ENCODE measurements at places on chromosomes 11 and 22.

DNA sequence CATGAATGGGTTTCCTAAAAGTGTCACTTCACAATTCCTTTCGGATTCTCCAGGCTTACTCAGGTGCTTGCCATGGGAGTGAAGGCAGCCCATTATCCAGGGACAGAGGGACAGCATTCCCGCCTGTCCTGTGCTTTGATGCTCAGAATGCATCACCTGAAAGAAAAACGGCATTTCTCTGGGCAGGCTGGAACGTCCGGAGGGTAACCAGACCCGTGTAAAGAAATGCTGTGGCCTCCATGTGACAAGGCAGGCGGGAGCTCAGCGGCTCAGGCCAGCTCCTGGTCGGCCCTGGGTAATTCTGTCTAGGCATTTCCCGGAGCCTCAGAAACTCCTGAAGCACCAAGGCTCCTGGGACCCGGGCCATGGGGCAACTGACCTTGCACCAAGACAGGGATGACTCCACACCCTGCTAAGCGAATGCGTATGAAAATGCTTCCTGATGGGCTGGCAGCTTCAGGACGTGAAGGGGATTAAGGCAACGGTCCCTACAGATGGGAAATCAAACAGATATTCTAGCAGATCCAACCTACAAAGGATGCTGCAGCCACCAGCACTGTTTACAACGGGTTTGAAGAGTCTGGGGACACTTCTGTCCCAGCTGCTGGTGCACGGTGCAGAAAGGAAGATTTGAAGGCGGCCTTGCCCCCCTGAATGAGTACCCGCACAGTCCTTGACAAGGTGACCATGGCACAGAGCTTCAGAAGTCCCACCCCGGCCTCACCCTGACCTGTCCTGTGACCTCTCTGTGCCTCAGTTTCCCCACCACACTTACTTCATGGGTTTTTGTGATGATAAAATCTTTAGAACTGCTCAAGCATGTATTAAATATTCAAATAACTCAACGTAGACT lies 13.6 kb upstream of the FGF3 start:
- DNase-seq, result no peak

DNA sequence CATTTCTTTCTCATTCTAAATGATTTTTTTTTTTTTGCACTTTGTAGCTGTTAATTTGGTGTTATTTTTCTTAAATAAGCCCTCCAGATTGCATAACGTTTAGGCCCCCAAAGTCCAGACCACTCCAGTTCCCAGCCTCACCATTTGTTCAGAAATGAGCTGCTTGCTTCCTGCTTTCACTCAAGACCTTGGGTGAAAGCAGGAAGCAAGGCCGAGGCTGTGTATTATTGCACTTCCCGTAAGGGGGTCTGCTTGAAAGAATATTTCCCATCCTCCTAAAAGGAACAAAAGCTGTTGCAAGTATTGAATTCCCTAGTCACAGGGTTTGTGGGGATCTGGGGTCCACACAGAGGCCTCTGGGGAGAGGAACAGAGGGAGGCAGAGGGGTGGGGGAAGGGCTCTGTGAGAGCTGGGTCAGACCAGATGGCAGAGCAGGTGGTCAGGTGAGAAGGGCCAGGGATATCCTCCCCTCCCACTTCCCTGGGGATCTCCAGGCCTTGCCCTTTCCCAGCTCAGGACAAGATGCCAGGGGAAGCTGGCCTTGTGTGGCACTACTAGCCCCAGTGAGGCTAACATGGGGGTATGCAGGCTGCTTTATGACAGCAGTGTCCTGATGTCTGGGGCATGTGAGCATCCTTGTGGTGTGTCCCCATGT lies 51.6 kb upstream of the MYEOV start:
- DNase-seq, result no peak

DNA sequence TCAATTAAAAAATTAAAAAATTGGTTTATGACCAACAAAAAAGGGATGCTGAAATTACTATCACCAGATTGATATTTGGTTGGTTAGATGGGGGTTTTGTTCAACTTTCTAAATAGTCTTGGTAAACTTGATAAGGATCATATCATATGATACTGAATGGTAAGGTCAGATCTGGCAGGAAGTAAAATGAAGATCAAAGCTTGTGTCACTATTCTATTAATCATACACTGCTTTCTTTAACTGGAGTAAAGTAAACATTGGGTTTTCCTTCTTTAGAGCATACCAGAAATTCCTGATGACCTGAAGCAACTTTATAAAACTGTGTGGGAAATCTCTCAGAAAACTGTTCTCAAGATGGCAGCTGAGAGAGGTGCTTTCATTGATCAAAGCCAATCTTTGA lies 40.2 kb downstream of the RRM1 start:
- no peak for DNase-seq

DNA sequence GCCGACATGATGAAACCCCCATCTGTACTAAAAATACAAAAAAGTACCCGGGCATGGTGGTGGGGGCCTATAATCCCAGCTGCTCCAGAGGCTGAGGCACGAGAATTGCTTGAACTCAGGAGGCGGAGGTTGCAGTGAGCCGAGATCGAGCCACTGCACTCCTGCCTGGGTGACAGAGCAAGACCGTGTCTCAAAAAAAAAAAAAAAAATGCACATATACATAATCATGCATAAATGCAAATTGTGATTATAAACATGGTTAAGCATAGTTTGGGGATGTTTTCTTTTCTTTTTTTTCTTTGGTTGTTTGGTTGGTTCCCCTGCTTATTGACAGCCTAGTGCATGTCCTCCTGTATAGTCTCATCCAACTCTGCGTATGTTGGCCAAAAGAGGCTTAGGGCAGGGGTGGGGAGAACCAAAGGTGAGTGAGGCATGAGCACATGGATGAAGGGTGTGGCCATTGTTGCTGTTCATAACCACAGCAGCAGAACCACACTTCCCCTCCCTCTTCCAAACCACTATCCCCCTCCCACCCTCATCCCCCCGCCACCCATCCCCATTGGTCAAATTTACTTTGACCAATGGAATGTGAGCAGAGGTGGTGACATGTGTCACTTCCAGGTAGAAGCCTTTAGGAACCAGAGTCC lies 6.9 kb upstream of the VPS37C start:
- DNase-seq, result no peak

GRCh38 chr11:117905524-117905923 lies 23.7 kb downstream of the TMPRSS13 start:
- DNase-seq, result no peak

DNA sequence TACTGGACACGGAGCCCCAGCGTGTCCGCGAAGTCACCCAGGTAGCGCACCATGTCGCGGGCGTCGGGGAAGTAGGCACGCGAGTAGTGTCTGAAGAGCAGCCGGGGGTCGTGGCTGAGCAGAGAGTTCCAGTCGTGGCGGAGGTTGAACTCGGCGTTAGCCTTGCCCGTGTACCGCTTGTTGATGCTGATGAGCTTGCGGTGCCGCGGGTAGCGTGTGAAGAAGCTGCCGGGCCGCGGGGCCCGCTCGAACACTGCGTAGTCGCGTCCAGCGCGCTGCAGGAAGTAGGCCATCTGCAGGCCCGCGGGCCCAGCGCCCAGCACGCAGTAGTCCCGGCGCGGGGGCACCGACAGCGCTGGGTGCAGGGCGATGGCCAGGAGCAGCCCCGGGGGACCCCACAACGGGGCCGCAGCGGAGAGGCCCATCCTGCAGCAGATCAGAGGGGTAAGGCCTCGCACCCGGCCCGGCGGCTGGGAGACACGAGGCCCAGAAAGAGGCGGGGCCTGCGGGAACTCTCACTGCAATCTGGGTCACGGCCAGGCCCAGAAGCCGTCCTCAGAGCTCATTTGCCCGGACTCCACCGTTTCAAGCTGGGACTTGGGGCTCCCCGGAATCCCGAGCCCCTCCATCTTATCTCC lies 723 bp downstream of the FOXRED2 start:
- DNase-seq, result no peak

DNA sequence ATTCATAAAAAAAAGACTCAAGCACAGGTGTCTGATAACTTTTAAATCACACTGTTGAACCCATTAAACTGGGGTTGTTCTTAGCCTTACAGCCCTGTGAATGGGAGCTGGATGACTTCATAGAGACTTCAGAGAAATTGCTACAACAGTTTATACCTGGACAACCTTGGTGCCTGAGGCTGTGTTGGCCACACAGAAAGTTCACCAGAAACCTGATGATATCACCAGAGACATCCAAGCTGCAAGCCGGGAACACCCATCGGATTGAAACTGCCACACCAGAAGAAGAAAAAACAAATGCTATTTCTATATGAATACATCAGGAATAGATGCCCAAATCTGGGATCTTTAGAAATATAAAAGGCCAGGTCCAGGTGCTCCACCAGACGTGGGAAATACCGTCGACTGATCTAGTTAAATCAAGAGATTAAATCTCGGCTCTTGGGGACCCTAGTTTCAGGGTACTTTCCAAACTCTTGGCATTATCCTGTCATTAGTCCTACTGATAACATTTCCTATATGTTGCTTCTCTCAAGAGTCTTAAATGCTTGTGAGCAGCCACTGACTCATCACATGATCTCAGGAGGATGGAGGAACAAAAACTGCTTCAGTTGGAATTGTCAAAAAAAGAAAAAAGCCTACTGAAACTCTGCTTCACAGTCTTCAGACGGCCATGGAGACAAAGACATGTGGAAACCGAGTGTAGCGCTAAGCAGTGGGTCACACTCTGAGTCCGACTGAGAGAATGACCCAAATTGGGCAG lies 28.6 kb upstream of the APOL5 start:
- DNase-seq, result no peak

DNA sequence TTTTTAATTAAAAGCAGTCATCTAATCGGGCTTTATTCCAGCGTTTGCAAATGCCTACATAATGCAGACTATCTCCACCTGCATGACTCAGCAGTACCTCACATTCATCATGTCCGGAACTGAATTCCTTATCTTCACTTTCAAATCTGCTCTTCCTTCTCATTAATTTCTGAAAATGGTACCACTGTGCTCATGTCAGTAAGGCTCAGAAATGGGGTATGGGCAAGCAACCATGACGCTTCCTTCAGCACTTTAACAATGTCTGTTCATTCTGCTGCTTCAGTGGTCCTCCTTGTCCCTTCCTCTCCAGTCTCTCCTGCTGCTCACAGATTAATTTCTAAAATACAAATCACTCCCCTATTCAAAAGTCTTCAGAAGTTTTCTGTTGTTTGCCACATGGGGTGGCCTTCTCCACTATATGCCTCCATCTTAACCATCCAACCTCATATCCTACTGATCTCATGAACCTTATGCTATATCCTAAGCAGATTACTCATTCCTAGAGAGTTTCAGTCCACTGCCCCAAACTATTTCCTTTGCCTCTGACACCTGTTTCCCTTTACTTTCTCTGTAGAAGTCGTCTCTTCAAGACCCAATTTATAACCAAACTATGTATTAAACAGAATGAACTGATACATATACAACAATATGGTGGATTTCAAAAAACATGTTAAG lies 7.0 kb downstream of the GTF2H1 start:
- DNase-seq, result no peak

DNA sequence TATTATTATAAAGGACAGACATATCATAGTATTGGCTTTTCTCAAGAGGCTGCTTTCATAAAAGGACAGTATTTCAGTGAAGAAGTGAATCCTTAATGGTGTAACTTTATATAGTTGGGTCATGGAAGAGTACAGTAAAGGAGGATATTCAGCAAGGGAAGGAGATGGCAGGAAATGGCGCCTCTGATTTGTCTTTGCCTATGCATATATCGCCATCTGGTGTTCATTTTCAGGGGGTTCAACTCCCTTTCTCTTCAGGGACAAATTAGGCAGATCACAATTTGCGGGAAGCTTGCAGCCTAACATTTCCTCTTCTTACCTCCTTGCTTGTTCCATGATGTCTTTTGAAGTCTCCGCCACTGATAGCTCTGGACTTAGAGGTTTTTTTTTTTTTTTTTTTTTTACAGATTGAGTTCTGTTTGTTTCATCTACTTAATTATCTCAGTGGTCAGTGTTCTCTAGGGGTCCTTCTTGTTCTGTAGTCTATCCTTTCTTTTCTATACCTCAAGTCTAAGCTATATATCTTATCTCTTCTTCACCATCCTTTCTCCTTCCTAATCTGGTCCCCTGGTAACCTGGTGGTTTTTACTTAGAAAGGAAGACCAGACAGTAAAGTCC lies 21.8 kb upstream of the RRM1 start:
- DNase-seq, result no peak

DNA sequence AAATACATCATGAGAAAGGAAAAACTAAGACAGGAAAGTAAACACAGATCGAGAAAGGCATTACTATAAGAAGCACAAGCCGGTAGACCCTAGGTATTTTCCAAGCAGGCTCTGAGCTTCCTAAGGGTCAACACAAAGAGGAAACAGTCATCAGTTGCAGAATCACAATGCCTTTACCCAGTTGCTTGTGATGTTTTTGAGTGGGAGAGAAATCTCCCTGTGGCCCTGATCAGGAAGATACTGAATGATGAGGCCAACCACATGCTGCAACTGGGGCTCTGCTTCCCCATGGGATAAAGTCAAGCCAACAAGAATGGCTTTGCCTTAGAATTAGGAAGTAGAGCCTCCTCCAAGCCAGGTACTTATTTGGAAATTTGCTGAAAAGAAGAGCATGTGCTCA lies 132.6 kb downstream of the MICAL2 start:
- DNase-seq, result no peak

DNA sequence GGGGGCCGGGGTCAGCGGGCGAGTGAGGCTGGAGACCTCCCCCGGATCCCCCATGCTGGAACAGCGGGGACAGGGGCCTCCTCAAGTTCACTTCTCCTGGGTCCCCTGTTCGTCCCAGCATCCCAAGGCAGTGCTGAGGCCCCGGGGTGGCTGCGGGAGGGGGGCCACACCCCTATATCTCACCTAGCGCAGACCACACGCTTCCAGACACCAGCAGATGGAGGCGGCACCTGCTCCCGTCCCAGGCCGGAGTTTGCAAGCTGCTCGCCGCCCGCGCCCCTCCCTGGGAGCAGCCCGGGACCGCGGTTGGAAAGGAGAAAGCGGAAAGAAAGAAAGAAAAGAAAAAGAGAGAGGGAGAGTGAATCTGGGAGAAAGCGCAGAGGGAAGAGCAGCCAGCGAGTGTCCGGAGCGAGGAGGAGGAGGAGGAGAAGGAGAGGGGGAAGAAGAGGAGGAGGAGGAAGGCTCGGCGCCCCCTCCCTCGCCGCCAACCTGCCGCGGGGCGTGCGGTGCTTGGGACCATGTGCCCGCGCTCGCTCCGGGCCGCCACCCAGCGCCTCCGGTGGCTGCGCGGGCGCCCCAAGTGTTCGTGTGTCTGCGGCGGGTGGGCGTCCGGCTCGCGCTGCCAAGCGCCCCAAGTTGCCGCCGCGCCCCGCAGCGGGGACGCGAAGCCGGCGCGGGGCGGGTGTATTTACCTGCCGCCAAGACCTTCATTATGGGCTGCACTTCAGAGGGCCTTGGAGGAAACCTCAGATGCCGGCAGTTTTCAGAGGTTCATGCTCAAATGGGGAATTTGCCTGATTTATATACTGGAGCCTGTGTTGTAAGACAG lies at the start of gene LIF:
TSS of gene LIF (minus strand) at position 775 of the 829 bp plus-strand sequence. CDS start at position 711, 64 bp downstream.
- peak; percentile 27 for DNase-seq

Data from activated CD4-positive, CD25-positive, alpha-beta regulatory T cell (primary cell).